ENCODE measurements at places on chromosomes 5 and 9.

DNA sequence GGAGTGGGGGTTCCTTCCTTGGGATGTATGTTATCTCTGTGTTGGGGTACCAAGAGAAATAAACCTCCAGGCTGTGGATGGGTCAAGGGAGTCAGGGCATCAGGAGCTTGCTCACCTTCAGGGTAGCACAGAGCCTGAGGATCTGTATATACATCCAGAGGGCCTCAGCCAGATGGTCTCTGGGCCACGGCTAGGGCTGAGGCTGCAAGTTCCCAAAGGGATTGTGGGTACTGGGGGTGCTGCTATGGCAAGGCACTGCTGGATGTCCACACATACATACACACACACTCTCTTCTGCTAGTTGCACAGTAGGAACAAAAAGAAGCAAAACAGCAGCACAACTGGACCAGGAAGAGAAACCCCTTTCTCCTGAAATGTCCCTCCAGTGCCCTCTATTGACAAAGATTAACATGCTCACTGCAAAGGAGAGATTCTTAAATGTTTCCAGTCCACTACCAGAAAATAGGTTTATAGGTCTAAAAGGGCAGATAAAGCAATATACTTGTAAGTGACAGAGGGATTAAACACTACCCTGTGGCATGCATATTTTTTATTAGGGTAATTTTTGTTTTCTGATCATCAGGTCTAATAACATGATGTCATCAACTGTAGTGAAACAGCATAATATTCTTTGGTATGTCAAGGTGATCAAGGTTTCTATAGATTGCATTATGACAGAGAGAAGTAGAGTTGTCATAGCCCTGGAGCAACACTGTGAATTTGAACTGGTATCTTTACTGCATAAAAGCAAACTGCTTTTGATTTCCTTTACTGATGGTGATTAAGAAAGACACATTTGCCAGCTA lies 56.3 kb upstream of the KCNN2 start:
- no peak for DNase-seq

GRCh38 chr9:86652736-86653135 lies 294.6 kb downstream of the GAS1 start:
- no peak for DNase-seq

DNA sequence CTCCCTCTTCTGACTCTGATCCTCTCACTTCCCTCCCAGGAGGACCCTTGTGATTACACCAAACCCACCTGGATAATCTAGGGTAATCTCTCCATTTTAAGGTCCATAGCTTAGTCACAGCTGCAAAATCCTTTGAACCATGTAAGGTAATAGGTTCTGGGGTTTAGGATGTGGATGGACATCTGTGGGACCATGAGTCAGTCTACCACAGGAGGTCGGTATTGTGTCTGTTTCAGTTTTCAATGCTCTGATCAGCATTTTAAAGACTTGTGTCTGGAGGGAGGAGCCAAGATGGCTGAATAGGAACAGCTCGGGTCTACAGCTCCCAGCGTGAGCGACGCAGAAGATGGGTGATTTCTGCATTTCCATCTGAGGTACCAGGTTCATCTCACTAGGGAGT lies 112.6 kb downstream of the CAVIN4 start:
- DNase-seq, result no peak

- DNase-seq, result no peak
These were observed 18.0 kb downstream of the RXRA start for GRCh38 chr9:134344068-134344799.

DNA sequence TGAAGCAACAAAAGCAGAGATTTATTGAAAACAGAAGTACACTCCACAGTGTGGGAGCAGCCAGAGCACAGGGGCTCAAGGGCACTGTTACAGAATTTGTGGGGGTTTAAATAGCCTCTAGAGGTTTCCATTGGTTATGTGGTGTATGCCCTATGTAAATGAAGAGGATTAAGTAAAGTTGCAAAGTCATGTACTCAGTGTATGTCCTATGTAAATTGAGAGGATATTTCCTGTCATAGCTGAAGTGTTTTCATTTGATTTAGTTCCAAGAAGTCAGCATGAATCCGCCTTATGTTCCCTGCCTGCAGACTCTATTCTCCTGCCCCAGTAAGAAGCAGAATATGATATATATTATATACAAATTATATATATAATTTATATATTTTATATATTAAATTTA lies 966.0 kb upstream of the COX7C start:
- no peak for DNase-seq

DNA sequence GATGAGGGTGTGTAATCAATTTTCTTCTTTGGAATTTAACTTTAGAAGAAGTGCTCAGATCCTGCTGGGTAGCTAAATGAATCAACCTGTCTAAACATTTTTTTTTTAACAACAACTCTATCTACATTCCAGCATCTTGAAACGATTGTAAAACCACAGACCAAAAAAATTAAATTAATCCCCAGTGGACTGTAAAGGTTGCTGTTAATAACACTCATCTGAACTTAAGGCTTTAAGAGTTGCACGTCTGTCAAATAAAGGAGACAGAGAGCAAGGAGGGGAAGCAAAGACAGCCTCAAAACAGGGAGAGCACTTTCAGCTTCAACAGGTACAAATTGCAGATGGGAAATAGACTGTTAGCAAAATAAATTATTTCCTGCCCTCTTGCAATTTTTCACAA lies 548.5 kb downstream of the DTWD2 start:
- no peak for DNase-seq

- no peak for DNase-seq
These were observed 724.1 kb upstream of the MEF2C start for GRCh38 chr5:89606939-89607534.

DNA sequence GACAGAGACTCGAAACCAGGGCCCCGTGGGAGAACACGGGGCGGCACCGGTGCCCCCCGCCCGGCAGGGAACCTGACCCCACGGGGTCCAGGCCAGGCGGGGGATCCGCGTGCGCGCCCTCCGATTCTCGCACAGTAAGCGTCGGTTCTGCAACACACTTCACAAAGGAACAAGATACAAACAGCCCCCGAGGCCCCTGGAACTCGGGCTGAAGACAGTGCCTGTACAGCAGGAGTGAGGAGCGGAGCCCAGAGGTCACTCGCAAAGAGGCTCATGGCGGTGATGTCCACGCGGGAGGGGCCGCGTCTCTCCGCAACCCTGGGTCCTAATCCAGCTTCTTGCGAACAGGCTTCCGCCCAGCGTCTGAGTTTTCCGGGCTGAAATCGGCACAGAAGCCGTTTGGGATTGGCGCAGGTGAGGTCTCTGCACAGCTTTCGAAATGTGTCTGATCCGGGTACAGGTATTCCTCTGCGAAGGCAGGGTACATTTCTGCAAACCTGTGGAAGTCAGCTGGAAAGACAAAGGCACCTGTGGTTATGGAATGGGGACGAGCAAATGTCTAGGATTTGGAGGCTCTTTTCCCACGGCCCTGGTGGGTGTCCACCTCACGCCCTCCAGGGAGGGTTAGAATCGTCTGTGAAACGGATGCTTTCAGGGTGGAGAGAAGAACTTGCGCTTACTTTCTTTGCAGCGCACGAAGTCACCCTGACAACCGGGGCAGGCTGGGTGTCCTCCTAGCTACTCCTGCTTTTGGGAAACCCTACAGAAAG lies 18.3 kb upstream of the SLC6A3 start:
- no peak for DNase-seq

GRCh38 chr9:108245331-108245730 lies 610.5 kb downstream of the ACTL7B start:
- no peak for DNase-seq

- DNase-seq, result no peak
These were observed 141.3 kb upstream of the ZNF618 start for GRCh38 chr9:113734826-113735225.

DNA sequence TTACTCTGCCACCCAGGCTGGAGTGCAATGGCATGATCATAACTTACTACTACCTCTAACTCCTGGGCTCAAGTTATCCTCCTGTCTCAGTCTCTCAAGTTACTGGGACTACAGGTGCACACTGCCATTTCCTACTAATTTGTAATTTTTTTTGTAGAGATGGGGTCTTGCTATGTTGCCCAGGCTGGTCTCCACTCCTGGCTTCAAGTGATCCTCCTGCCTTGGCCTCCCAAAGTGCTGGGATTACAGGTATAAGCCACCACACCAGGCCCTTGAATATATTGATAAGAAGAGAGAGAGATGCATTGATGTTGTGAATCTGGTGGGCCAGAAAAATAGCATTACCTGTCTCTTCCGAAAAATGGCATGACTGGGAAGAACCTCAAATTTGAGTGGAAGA lies 21.0 kb upstream of the RCL1 start:
- no peak for DNase-seq

DNA sequence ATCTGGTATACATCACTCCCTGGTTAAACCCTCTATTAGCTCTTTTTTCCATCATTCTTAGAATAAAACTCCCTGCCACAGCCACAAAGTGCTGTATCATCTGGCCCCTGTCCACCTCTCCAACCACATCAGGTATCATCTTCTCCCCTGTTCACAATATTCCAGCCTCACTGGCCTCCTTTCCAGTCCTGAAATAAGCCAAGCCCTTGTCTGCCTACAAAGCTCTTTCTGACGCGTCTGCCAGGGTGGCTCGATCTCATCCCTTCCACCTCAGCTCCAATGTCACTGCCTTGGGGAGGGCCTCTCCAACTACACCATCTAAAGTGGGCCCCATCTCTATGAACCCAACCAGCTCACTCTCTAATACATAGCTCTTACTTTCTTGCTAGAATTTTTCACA lies 21.5 kb downstream of the CDK5RAP2 start:
- DNase-seq, result no peak

- DNase-seq, result no peak
These were observed 41.0 kb downstream of the CEP120 start for GRCh38 chr5:123382252-123382651.

- no peak for DNase-seq
These were observed 32.8 kb downstream of the NEUROG1 start for GRCh38 chr5:135502836-135503520.

DNA sequence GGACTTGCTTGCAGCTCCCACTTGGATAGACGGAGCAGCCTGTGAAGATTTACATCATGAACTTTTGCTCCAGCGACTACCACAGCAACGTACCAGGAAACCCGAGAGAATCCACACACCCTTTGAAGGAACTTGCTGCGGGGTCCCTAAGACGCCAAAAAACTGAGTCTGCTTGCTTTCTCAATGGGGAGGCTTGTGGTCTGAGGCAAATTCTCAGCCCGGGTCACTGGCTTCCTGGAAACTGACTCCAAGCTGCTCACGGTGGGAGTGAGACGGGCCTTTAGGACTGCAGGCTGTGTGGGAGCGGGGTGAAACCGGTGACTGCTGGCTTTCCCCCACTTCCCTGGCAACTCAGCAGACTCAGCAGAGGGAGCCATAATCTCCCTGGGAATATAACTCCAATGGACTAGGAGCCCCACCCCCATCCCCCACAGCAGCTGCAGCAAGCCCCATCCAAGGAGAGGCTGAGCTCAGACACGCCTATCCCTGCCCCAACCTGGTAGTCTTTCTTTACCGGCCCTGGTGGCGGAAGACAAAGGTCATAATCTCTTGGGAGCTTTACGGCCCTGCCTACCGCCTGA lies 466.0 kb downstream of the CAAP1 start:
- DNase-seq, result no peak

DNA sequence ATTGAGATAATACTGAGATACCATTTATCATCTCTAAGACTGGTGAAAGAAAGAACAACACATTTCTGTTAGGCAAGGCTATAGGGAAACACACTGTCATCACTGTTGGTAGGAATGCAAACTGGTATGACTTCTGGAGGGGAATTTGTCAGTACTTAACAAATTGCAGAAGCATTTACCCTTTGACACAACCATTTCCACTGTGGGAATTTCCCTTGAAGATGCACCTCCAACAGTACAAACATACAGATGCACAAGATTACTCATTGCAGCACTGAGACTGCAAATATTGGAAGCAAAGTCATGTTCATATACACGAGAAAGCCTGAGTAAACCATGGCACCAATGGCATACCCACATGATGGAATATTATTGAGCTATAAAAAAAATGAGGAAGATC lies 17.6 kb downstream of the GM2A start:
- no peak for DNase-seq

DNA sequence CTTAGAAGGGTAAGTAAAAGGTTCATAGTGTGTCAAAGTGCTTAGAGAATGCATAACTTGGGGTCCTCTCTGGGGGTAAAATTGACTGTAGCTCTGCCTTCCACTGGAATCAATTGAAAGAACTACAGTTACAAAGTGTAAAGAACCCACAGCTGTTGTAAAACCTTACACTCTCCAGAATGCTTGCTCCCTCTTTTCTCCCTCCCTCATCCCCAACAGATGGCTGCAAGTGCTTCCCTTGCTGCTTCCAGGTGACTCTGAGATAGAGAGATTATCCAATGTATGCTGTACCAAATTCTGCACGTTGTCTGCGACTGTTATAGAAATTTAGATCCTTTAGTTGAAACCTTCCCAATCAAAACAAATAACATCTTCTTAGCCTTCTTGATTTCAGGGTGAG lies 126.0 kb downstream of the STK32A start:
- no peak for DNase-seq

GRCh38 chr9:127887792-127888191 lies 10.3 kb upstream of the AK1 start:
- no peak for DNase-seq

GRCh38 chr5:137252512-137252911 lies 246.6 kb downstream of the SPOCK1 start:
- no peak for DNase-seq

DNA sequence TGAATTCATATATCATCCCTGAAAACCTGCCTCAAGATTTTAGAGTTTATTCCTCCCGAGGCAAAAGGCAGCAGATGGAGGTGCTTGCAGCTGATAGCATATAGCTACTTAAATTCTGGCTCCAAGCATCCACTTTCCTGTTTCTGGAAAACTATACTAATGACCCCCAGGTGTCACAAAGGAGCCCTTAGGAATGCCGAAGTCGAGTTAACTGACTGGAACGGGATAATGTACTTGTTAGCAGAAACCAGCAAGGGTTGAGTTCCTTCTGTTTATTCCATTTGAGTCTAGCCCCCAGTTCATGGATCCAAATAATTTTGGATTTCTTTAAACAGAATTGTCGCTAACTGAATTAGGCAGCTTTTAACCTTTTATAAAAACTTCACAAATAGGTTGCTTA lies 44.5 kb downstream of the PTTG1 start:
- DNase-seq, result no peak

- no peak for DNase-seq
These were observed 28.1 kb downstream of the PTGES2 start for GRCh38 chr9:128099231-128099931.

- no peak for DNase-seq
These were observed 20.7 kb downstream of the MATR3 start for GRCh38 chr5:139314276-139314675.

GRCh38 chr9:116859763-116860162 lies 172.7 kb downstream of the TRIM32 start:
- DNase-seq, result no peak

GRCh38 chr5:72096602-72097188 lies 10.6 kb upstream of the MAP1B start:
- no peak for DNase-seq

- no peak for DNase-seq
These were observed 20.4 kb downstream of the AUH start for GRCh38 chr9:91341258-91341746.

DNA sequence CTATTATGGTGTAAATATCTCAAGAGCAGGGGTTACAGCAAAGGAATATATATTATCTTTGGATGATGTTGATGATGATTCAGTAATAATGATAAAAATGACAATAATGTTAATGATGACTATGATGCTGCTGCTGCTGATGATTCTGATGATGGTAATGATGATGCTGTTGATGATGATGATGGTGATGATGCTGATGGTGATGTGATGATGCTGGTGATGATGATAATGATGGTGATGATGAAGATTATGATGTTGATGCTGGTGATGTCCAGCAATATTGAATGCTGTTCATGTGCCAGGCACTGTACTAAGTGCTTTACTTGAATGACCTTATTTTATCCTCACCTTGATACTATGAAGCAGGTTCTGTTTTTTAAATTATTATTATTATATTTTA lies 226.0 kb upstream of the ANKH start:
- no peak for DNase-seq

Data from activated naive CD4-positive, alpha-beta T cell (primary cell).